ENCODE measurements at places on chromosomes 6 and 20.

DNA sequence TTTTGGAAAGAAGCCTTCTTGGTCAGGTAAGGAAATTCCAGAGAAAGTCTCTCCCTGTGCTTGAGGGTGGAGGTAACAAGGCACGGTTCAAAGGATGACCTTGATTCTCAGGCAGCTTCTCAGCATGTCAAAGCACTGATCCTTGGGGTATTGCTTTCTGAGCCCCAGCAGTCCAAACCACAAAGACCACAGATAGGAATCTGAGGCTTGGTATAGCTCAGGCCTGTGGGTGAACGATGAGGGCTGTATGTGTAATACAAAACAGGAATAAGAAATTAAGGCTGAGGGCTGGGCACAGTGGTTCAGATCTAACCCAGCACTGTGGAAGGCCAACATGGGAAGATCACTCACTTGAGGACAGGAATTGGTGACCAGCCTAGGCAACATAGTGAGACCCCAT, 70.2 kb upstream of the SLC22A1 start:
- DNase-seq: no peak

DNA sequence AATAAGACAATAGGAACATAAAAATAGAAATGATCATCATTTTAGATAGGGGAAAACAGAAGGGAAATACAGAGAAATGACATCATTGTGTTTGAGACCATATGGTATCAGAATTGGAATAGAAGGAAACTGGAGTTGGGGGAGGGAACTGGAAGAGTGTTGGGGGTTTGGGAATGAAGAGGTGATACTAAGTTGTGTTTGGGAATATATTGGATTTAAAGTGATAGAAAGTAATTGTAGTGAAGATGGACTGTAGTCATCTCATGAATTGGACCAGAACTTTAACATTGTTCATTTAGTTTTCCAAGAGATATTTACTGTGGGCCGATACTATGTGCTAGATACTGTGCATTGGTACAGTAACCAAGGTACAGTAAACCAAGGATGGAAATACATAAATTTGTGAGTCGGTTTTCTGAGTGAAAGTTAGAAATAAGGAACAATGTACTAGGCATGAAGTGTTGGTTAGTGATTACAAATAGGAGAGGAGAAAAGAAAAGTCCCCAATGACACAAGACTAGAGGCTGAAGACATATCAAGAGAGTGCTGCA, 32.3 kb downstream of the KCNQ5 start:
- DNase-seq: no peak

- no peak for DNase-seq
Observed at GRCh38 chr6:25637960-25638434, 14.0 kb upstream of the SCGN start.

DNA sequence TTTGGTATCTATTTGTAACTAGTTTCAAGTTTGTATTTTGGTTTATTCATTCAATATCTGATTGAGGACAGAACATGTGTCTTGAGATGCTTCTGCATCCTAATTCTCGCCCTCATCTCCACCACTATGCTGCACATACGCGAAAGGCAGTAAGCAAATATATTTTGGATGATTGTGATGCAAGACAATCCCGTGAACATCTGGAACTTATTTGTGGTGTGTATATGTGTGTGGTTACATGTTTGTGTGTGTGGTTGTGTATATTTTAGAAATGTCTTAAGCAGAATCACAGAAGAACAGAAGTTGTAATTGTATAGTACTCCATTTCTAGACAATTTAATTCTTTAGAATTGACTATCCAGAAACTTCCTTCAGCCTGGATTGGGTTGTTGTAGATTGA, 35.1 kb upstream of the RNF144B start:
- DNase-seq: no peak

DNA sequence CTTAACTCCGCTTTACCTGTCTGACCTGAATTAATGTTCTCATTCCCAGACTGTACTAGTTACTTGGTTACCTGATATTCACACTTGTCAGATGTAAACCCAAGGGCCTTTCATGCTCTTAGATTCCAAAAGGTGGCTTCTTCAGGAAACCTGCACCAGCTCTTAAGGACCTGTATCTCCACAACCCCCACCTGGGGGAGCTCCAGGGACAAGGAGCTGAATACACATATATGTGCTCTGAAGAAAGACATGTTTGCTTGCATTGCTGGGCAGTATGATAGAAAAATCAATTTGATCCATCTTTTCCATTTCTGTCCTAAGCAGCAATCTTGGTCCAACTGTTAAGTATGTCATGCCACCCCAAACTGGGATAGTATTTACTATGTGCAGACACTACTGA, 64.8 kb upstream of the POU3F2 start:
- DNase-seq: no peak

Measured in mesenteric fat pad (tissue), 1 donor.